ENCODE measurements at places on chromosomes 1 and 21.

DNA sequence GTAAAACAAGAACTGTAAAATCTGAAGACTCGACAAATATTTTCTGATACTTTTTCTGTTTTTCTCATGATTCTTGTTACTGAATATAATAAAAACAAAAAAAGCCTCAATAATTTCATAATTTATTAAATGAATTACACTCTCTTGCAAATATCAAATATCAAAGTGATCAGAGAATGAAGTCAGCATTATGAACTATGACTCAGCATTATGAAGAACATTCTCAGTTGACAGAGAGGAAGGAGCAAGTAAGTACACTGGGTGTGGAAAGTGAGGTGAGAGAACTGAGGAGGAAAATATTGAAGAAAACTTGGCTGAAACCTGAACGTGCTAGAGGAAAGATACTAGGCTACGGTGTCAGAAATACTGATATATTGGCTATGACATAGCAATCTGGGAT, 529.5 kb downstream of the KCNT2 start:
- no peak for DNase-seq

DNA sequence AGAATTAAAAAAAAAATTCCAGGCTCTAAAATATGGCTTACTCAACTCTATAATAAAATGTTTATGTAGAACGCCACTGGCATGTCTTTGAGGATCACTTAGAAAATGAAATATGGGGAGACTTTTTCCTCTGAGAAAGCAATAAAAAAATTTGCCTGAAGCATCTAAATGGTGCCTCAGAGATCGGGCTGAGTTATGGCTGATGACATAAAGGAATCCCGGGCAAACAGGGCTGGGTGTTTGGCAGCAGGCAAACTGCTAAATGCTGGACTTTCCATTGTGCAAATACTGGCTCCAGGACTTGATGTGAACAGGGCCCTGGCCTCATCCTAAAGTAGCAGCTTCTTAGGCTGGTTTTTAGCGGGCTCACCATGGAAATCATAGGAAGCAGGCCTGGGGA, 44.5 kb upstream of the C1orf87 start:
- DNase-seq, result no peak

DNA sequence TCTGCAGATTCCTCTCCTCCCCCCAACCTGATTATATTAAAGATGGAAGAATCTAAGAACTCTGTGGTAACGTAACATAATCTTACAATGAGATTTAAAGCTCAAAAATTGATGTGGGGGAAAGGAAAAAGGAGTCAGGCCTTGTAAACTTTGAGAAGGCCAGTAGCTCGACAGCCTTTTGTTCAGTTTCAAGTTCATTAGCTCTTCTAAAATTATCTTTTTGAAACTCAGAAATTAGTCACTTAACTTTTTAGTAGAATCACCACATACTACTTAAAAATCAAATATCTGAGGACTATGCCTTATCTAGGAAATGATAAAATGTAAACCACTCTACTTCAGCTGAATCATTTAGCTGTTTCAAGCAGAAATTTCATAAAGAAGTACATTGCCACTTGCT, 996.2 kb downstream of the AMY1C start:
- no peak for DNase-seq

DNA sequence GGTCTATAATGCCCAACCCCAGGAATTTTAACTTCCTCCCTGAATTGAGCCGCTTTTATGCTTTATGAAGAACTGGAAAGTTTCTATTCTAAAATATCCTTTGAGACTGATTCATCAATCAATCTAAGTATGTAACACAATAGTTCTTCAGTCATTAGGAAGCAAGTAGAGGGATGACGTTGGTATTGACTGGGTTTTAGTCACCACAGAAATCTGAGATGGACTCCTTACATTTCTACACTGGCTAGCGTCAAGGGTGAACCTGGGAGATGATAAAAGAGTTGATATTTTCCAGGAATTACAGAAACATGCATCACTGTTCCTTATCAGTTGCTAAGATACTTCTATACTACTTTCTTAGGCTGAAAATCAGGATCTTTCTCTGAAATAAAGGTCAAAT, 308.0 kb downstream of the HMCN1 start:
- DNase-seq, result no peak

GRCh38 chr21:42265231-42265812, 46.4 kb downstream of the ABCG1 start:
- DNase-seq, result no peak

- DNase-seq, result no peak
These were observed 131.7 kb downstream of the BRINP2 start for GRCh38 chr1:177302357-177303044.

- DNase-seq, result no peak
These were observed 5.8 kb downstream of the HAO2 start for GRCh38 chr1:119374208-119374874.

GRCh38 chr1:195604287-195604686, 1004.0 kb downstream of the KCNT2 start:
- no peak for DNase-seq

DNA sequence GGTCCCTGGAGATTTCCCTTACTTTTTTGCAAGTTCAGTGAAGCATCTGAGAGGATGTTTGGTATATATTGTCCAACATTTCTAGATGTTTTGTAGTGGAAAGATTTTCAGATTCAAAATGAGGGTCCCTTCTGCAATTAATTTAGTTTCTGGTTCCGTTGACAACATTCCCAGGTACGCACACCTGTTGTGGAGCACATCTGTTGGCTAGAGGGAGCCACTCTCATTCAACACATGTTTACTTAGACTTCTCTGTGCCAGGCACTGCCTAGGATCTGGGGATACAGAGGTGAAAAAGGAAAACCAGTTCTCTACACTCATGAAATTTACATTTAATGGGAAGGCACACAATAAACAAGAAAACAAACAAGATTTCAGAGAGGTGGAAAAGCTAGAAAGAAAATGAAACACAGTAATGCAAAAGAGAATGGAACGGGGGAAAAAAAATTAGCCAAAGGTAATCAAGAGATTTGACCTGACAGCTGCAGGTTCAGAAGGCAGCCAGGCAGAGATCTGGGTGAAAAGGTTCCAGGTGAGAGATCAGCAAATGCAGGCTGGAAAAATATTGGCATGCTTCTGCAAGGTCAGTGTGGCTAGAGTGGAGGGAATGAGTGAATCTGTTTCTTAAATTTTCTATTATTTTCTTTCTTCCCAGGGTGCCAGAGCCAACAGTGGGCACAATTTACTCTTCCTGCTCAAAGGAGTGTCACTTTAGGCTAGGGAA, 48.4 kb upstream of the KAZN start:
- DNase-seq, result peak; percentile 51

- no peak for DNase-seq
These were observed 60.2 kb downstream of the TOMM20 start for GRCh38 chr1:235068158-235069121.

GRCh38 chr1:62687421-62687902, 724 bp downstream of the DOCK7 start:
- peak; percentile 24 for DNase-seq

GRCh38 chr1:228006786-228007048, at the start of gene WNT3A:
TSS of gene WNT3A (plus strand) at chr1:228006998. CDS start at chr1:228007129, 131 bp downstream.
- DNase-seq, result no peak

GRCh38 chr1:223716302-223716862, 4.0 kb downstream of the CAPN2 start:
- no peak for DNase-seq

DNA sequence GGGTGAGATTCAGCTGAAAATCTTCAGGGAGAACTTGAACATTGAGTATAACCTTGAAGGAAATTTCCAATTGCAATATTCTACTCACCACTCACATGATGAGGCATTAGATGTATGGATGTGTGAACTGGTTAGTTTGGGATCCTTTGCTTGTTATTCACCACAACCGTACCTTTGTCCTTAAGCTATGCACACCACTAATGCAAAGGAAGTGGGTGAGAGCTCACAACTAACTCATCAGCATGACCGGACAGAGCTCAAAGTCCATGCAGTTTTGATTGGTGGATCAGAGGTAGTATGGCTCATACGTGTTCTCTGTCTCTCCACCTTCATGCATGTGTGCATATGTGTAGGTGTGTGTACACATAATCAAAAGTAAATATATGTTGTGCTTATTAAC, 43.5 kb upstream of the MROH9 start:
- DNase-seq, result no peak
